EH (cell line): ENCODE measurements at places on chromosomes 5 and 9.

DNA sequence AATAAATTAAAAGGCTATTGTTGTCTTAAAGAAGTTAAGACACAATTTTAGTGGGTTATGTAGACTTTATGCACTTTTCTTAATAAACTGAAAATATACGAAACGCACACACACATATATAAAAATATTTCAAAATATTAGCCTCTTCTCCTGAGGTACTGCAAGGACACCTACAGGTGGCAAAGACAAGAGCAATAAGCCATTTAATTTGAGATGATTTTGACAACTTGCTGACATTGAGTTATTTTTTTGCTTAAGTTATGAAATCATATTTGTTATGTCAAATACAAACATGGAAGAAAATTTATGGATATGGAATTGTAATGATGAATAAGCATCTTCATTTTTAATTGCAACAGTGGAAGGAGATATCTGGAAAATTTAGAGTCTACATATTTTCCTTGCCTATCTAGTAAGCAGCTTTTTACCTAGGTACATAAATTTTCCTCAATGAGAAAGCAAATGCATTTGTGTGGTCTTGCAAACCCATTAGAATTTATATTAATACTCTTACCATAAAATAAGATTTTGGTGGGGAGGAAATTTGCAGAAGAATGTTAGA is 301.6 kb downstream of the ISL1 start:
- no peak for DNase-seq

DNA sequence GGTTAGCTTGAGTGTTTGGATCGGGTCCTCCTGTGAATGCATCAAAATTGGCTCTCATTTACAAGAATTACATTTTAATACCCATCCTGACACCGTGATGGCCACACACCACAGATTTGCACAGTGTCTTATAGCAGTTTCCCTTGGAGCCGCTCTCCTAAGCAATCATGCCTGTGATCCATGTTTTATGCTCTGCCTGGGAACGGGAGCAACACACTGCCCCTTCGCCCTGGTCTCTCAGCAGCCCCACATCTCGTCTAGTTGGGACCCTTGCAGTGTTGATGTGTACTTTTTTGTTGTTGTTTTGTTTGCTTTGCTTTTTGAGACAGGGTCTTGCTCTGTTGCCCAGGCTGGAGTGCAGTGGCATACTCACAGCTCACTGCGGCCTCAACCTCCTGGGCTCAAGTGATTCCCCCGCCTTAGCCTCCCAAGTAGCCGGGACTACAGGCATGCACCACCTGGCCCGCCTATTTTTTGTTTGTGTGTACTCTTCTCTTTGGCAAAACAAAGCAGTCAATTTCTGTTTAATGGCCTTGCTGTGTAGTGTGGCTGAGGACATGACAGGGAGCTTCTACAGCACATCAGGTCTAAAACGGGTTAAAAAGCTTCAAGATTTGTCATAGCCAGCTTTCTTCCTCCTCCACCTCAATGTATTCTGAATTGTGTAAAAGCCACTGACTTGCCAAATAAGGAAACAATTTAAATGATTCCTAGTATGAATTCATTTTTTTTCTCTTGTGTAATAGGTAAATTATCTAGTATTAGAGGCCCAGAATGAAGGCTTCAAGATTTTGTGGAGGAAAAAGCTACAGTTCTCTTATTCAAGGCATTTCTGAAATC is 101.6 kb upstream of the TBCA start:
- DNase-seq, result no peak

- peak; percentile 57 for DNase-seq
These were observed 67.5 kb downstream of the ZCCHC7 start for GRCh38 chr9:37187713-37188439.

DNA sequence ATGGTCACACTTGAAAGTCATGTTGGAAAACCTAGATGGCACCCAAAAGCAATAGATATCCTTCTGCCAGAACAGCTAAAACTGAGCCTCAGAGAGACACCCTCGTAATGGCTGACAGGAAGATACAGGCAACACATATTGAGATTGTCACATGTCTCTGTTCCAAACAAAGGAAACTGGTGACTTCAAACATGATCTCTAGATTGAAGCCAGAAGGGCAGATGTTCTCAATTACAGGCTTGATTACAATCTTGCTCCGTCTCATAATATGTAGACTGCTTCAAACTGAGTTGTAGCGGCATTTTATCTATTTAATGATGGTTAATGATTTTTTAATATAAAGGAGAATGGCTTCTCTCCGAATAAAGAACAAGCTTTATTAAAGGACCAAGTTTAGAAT is 774.3 kb downstream of the KCTD16 start:
- DNase-seq, result peak; percentile 18

DNA sequence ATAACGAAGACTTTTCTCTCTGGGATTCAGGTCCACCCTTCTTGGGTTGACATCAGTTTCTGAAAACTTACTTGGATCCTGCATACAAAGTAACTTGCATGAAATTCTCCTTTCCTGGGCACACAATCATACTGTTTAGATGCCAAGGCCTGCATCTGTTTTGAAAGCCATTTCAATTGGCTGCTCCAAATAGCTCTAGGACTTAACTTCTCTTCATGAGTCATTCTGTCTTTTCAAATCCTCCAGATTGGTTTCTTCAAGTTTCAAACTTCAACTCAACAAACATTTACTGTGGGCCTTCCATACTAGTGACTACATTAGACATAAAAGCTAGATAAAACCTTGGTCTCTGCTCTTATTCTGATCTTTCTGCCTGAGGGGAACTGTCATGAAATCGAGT is 54.8 kb upstream of the HMHB1 start:
- no peak for DNase-seq

DNA sequence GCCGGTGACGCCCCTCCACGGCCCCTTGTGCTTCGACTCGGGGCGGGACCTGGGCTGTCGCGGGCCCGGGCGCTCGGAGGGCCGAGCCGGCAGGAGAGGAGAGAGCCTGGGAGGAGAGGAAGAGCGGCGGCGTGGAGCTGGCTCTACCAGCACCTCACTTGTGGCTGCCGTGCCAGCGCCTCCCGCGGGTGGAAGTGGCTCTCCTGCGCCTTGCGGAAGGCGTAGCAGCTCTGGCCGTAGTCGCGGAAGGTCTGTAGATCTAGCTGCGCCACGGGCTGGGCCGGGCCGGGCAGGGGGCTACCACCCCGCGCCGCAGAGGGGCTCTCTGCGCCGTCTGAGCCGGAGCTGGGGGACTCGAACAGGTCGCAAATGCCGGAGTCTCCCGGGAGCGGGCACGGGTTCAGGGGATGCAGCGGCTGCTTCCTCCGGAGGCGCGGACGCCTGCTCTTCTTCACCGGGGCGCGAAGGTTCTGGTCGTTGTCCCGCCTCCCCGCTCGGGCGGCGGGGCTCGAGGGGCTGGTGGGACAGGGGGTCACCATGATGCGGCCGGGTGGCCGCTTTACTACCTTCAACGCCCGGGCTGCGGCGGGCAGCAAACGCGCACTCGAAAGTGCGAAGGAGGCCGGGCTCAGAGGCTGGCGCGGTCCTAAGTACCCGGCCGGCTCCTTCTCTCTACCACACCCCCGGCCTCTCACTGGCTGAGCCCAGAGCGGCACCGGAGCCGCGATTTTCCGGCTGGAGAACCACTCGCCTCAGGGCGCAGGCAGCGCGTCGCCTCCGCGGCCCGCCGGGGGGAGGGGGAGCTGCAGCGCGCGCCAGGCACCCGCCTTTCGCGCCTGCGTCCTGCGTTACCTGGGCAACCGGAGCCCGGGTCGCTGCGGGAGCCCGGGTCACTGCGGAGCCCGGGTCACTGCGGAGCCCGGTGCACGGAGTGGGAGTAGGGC is at the start of gene CCNO:
TSS of gene CCNO (minus strand) at position 624 of the 944 bp plus-strand sequence. CDS start at position 539, 85 bp downstream.
- DNase-seq, result peak; percentile 80

DNA sequence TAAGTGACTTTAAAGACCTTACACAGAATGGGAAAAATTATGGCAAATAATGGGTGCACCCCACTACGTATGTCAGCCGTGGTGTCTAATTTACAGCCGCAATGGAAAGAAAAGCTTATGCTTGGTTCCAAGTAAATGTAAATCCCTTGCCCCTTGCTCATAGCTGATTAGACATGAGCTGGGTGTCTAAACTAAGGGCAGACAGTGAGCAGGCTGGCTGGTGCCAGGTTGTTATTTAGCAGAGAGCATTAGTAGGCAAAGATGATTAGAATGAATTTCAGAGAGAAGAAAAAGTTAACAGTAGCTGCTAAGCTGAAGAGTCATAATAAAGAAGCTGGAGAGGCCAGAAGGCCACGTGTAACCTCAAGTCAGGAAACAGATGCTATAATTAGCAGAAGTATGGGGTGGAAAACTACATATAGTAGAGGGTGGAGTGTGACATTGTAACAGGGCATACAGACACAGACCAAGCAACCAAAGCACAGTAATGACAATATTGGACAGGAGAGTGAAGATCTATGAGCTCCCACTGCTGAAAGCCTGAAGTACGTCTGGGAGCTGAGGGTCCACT is 257.7 kb downstream of the MCTP1 start:
- no peak for DNase-seq

DNA sequence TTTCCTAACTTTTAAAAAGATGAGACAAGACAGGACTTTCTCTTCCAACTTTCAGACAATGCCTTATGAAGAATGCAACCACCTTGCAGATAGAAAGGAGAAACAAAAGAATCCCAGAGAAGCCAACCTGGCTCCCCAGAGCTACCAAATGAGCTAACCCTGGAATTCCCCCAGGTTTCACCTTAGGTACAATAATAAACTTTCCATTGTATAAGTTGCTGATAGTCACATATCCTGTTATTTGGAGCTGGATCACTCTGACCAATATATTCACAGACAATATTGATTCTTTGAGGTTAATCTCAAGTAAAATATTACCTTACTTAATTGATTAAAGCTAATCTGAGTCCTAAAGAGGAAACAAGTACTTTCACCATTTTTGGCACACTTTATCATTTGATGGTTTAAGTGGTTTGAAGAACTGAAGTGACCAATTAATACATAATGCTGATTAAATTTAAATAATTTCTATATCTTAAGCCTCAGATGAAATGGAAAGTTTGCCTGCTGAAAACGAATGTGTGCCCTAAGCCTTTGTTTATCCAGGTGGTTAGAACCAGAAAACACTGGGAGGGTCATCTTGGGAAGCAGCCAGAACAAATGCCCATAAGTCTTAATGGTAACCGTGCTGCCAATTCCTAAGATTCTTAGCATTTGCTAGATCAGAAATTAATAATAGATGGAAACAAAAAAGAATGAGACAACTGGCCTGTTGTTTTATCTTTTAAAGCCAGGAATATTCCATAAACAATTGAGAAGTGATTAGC is 159.6 kb upstream of the SLC12A2 start:
- no peak for DNase-seq

DNA sequence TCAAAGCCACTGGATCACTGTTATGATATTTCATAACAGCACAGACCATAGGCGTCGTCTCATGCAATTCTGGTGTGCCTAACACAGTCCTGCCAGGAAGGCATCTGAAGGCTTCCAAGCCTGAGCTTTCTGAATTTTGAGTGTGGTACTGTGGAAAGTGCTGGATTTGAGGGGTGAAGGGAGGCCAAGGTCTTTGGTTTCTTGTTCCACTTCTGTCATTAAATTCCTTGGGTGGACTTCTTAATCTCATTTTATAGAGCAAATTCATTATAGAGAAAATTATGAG is 441.3 kb upstream of the PIK3R1 start:
- no peak for DNase-seq

DNA sequence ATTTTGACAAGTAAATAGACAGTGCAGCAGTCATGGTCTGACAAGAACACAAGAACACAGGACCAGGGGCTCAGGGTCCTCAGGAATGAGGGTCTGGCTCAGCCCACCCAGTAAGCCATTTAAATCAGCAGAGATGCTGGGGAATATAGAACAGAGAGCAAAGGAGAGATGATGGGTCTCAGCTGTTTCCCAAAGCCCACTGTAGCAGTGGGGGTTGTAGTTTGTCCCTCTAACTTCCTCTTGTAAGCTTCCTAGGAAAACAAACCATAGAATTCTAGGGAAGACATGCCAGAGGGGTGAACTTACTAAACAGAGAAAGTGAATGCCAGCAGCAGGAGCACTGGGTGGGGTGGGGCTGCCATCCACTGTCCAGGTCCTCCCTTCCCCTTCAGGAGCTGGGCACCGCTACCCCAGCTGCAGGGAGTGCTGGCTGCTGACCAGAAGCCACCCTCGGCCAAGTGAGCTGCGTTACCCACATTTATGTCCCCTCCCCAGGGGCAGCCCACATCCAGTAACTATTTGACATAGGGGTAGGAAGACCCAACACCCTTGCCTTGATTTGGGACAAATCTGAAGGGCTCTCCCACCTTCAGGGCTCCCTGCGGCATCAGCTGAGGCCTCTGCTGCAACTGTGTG is 41.6 kb downstream of the GABBR2 start:
- DNase-seq, result no peak

DNA sequence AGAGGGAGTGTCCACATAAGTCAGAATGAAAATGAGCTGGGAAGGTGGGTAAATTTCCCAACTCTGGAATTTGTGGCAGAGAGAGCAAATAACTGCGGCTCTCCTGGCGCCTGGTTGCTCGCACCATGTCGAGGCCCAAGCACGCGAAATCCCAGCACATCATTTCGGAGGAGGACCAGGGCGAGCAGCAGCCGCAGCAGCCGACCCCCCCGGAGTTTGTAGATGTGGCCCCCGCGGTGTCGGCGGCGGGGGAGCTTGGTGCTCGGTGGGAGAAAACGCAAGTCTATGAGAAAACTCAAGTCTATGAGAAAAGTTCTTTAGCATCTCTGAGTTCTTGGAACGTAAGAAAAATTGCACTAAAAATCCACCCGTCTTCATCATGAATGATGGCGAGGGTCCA is 60.3 kb downstream of the ACTBL2 start:
- no peak for DNase-seq

GRCh38 chr9:33263131-33264002 is 1.1 kb downstream of the BAG1 start:
- DNase-seq, result peak; percentile 39

- no peak for DNase-seq
These were observed 31.2 kb upstream of the NDUFB6 start for GRCh38 chr9:32603914-32604852.

DNA sequence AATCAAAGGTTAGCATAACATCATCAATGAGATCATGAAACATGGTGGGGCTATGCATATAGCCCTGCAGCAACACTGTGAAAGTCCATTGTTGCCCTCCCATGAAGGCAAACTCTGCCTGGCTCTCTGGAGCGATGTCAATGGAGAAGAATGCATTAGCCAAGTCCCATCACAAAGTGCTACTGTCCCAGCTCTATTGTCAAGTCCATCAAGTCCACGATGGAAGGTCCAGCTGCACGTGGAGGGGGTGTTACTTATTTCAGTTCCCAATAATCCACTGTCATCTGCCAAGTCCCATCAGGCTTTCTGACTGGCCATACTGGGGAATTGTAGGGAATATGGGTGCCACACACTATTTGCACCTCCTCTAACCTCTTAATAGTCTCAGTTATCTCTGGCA is 10.8 kb downstream of the DMAC1 start:
- DNase-seq, result no peak
